ENCODE measurements at places on chromosomes 3 and 15. TPM values are rescaled to one million over a fixed set of nuclear protein-coding genes. Genes with fewer than 3 reads are reported as not detected.

GRCh38 chr15:31434588-31435260 is 108.1 kb downstream of the KLF13 start:
- no peaks in the 10 kb centered on the region for H3K27me3 ChIP-seq
- H3K4me1 ChIP-seq: no peaks in the 10 kb centered on the region
- H3K27ac ChIP-seq: peak overlapping the region; percentile 75
- H3K36me3 ChIP-seq: no peaks in the 10 kb centered on the region
- H3K4me3 ChIP-seq: peak overlapping the region; percentile 22
- DNase-seq: no peak

DNA sequence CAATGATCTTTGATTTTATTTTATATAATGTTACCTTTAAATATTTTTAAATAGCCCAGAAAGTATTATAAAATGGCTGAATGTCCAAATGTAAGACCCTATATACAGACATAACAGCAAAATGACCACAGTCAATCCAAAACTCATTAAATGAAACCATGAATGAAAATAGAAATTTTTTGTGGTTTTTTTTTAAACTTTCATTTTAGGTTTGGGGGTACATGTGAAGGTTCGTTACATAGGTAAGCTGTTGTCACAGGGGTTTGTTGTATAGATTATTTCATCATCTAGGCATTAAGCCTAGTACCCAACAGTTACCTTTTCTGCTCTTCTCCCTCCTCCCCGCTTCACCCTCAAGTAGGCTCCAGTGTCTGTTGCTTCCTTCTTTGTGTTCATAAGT is 108.8 kb downstream of the FAIM start:
- no peak for DNase-seq
- H3K4me3 ChIP-seq: no peak overlapping the region
- H3K27ac ChIP-seq: no peak overlapping the region
- no peaks in the 10 kb centered on the region for H3K4me1 ChIP-seq
- H3K27me3 ChIP-seq: no peaks in the 10 kb centered on the region

Gene RTP4
- 1.0 TPM for total RNA-seq

Gene WNT5A
- total RNA-seq: 0.30 TPM

DNA sequence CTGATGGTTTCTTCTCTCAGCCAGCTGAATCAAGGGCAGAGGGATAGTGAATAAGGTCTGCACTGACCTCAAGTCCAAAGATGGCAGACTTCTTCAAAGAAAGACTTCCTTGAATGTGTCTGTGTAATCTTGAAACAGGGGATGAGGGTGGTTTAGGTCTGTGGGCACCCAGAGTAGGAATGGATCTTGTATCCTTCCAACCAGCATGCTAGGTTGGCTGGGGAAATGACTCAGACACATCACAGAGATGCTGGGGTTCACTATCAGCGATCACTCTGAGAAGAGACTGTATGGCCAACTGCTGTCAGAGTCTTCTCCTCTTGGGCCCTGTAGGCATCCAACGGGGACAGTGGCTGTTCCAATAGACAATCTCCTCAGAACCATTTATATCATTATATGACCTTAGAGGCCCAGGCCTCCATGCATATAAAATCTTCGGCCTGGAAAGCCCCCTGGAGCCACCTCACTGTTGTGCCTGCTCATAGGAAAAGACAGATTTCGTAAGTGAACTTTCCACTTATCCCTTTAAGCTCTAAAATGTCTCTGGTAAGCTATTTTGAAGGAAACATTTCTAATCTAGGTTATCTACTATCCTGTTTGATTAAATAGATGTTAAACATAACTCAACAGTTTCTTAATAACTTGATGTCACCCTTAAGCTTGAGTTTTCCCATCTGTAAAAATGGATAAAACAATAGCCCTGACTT is 58.5 kb downstream of the TIPARP start:
- no peaks in the 10 kb centered on the region for H3K36me3 ChIP-seq
- no peak overlapping the region for H3K27ac ChIP-seq
- H3K27me3 ChIP-seq: no peaks in the 10 kb centered on the region
- H3K4me3 ChIP-seq: no peak overlapping the region
- no peak for DNase-seq
- no peaks in the 10 kb centered on the region for H3K4me1 ChIP-seq

GRCh38 chr3:53026382-53027162 is 19.3 kb downstream of the SFMBT1 start:
- DNase-seq: no peak
- no peaks in the 10 kb centered on the region for H3K4me1 ChIP-seq
- no peak overlapping the region for H3K27ac ChIP-seq

Gene PDZRN3
- 87.2 TPM for total RNA-seq

DNA sequence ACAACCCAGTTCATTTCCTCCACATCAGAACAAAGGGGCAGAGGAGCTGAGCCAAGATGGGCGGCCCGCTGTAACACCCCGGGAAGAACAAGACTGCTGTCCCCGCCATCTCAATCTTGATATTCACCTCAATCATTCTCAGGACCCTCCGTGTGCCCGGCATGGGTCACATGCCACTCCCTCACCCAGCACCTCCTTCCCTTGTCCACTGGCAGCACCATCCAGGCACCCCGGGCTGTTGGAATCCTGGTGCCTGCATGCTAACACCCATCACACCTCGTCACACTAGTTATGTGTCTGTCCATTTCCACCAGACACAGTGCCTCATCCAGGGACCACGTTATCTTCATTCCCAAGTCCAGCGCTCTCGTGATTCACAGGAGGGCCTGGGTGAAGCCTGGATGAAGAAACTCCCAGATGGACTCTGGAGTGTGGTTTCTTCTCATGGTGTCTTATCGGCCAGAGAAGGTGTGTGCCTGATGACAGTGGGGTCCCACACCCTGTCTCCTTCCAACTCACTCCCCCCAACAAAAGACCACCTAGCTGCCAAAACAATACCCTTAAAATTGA is 16.7 kb downstream of the MEGF11 start:
- H3K27me3 ChIP-seq: no peaks in the 10 kb centered on the region
- H3K36me3 ChIP-seq: no peaks in the 10 kb centered on the region

DNA sequence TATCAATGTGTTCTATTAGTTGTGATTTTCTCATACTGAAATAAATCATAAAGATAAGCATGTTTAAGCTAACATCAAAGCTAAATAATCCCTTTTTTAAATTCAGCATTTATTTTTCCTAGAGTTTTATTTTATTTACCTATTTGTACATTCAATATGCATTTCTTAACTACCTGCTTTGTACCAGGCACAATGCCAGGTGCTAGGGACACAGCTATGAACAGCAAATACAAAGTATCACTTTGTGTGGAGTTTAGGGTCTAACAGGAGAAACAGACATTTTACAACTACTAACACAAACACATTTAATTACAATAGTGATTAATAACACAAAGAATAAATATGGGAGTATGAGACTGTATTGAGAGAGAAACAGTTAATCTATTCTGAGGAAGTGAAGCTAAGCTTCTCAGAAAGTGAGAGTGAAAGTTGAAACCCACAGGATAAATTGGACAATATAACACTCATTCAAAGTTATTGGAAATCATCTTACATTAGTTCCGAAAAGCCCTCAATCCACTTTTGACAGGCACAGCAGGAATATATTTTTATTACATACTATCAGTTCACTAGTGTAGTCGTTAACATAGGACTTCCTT is 159.6 kb downstream of the GBE1 start:
- DNase-seq: no peak
- H3K4me3 ChIP-seq: no peak overlapping the region
- no peak overlapping the region for H3K27ac ChIP-seq
- H3K27me3 ChIP-seq: no peaks in the 10 kb centered on the region
- H3K4me1 ChIP-seq: no peaks in the 10 kb centered on the region
- no peaks in the 10 kb centered on the region for H3K36me3 ChIP-seq

GRCh38 chr3:16498130-16498890 is 15.2 kb downstream of the RFTN1 start:
- H3K27ac ChIP-seq: no peak overlapping the region
- no peak overlapping the region for H3K4me3 ChIP-seq
- peaks cover 23% of the 10 kb centered on the region for H3K36me3 ChIP-seq

- H3K4me1 ChIP-seq: no peaks in the 10 kb centered on the region
- H3K36me3 ChIP-seq: no peaks in the 10 kb centered on the region
- no peaks in the 10 kb centered on the region for H3K27me3 ChIP-seq
- H3K4me3 ChIP-seq: no peak overlapping the region
Measured at GRCh38 chr15:60850903-60851302, 372.0 kb upstream of the ICE2 start.

GRCh38 chr3:45321607-45322391 is 66.6 kb upstream of the LARS2 start:
- no peaks in the 10 kb centered on the region for H3K27me3 ChIP-seq
- no peak for DNase-seq
- no peaks in the 10 kb centered on the region for H3K36me3 ChIP-seq
- H3K4me1 ChIP-seq: no peaks in the 10 kb centered on the region
- H3K27ac ChIP-seq: no peak overlapping the region

- peaks cover 27% of the 10 kb centered on the region for H3K4me1 ChIP-seq
- peak overlapping the region; percentile 26 for H3K27ac ChIP-seq
- peak; percentile 84 for DNase-seq
- peak overlapping the region; percentile 39 for H3K4me3 ChIP-seq
Measured at GRCh38 chr3:150371741-150372254, 36.3 kb upstream of the TSC22D2 start.

Gene PSTPIP1
- total RNA-seq: 13.6 TPM

Gene CNTN4
- 85.0 TPM for total RNA-seq

- DNase-seq: no peak
- no peaks in the 10 kb centered on the region for H3K27me3 ChIP-seq
- no peak overlapping the region for H3K27ac ChIP-seq
- H3K36me3 ChIP-seq: no peaks in the 10 kb centered on the region
Measured at GRCh38 chr3:59257506-59257905, 207.7 kb upstream of the CFAP20DC start.

Gene TAGLN3
- not detected for total RNA-seq

Gene LRRC31
- total RNA-seq: not detected

DNA sequence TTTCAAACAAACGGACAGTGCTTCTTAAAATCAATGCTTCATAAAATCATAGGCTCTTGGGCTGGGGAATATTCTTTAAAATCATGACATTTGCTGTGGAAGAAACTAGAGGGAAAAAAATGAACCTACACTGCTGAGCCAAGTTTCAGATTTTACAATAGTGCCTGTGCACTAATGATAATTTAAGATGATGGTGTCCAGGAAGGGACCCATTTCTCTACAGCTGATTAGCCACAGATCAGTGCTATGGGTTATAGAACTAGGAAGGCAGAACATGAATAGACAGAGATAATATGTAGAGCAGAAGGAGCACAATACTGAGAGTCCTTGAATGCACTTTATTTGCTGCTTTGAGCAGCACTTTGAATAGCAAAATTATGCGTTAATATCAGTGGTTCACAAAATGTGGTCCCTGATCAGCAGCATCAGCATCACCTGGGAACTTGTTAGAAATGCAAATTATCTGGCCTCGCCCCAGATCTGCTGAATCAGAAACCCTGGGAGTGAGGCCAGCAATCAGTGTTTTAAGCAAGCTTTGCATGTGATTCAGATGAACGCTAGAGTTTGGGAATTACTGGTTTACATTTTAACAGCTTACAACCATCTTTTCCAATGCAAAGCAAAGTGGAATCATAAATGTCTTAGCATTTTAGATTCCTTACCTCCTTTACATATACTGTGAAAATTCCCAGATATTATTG is 135.8 kb upstream of the ANKRD28 start:
- no peaks in the 10 kb centered on the region for H3K27me3 ChIP-seq
- no peaks in the 10 kb centered on the region for H3K4me1 ChIP-seq
- H3K27ac ChIP-seq: no peak overlapping the region
- no peaks in the 10 kb centered on the region for H3K36me3 ChIP-seq

GRCh38 chr15:40992241-40992741 is 39.0 kb downstream of the CHAC1 start:
- no peak for DNase-seq
- H3K36me3 ChIP-seq: peaks cover 72% of the 10 kb centered on the region
- no peaks in the 10 kb centered on the region for H3K27me3 ChIP-seq
- no peak overlapping the region for H3K27ac ChIP-seq
- no peak overlapping the region for H3K4me3 ChIP-seq

GRCh38 chr3:67015702-67016484 is 17.8 kb downstream of the KBTBD8 start:
- H3K27ac ChIP-seq: no peak overlapping the region
- no peaks in the 10 kb centered on the region for H3K27me3 ChIP-seq
- no peak for DNase-seq
- H3K36me3 ChIP-seq: no peaks in the 10 kb centered on the region

- peaks cover 24% of the 10 kb centered on the region for H3K4me1 ChIP-seq
- no peaks in the 10 kb centered on the region for H3K36me3 ChIP-seq
Measured at GRCh38 chr3:73508330-73508954, 116.3 kb downstream of the PDZRN3 start.

Gene TRPC1
- total RNA-seq: 28.6 TPM

GRCh38 chr3:37725842-37726241 is 135.8 kb upstream of the CTDSPL start:
- H3K36me3 ChIP-seq: no peaks in the 10 kb centered on the region
- H3K4me3 ChIP-seq: no peak overlapping the region
- no peaks in the 10 kb centered on the region for H3K4me1 ChIP-seq
- H3K27ac ChIP-seq: no peak overlapping the region
- no peaks in the 10 kb centered on the region for H3K27me3 ChIP-seq

Gene ATP13A4
- total RNA-seq: 6.3 TPM

GRCh38 chr15:69093127-69093526 is 67.3 kb upstream of the GLCE start:
- no peak for DNase-seq
- no peak overlapping the region for H3K27ac ChIP-seq
- H3K36me3 ChIP-seq: no peaks in the 10 kb centered on the region

DNA sequence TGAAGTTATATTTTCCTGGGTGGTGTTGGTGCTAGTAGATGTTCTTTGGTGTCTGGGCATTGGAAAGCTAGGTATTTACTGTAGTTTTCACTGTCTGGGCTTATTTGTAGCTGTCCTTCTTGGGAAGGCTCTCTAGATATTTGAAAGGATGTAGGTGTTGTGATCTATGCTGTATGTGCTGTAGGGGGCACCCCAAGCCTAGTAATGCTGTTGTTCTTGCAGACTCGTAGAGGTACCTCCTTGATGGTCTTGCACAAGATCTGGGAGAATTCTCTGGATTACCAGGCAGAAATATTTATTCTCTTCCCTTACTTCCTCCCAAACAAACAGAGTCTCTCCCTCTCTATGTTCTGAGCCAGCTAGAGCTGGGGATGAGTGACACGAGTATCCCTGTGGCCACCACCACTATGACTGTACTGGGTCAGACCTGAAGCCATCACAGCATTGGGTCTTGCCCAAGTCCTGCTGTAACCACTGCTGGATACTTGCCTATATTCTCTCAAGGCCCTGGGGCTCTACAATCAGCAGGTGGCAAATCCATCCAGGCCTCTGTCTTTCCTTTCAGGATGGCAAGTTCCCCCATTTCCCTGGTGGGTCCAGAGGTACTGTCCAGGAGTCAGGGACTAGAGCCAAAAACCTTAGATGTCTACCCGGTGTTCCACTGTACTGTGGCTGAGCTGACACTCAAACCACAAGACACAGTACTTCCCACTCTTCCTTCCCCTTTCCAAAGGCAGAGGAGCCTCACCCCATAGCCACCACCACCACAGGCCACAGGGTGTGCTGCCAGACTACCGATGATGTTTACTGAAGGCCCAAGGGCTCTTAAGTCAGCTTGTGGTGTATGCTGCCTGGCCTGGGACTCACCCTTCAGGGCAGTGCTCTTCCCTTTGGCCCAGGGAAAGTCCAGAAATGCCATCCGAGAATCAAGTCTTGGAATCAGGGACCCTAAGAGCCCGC is 195.2 kb upstream of the DPPA4 start:
- H3K4me3 ChIP-seq: no peak overlapping the region
- H3K4me1 ChIP-seq: no peaks in the 10 kb centered on the region
- no peak overlapping the region for H3K27ac ChIP-seq

- no peak overlapping the region for H3K27ac ChIP-seq
- H3K27me3 ChIP-seq: no peaks in the 10 kb centered on the region
- no peak for DNase-seq
- no peak overlapping the region for H3K4me3 ChIP-seq
- no peaks in the 10 kb centered on the region for H3K4me1 ChIP-seq
- H3K36me3 ChIP-seq: no peaks in the 10 kb centered on the region
Measured at GRCh38 chr15:93252780-93253179, 163.8 kb upstream of the RGMA start.

GRCh38 chr15:36400936-36401585 is 178.4 kb upstream of the CDIN1 start:
- H3K36me3 ChIP-seq: no peaks in the 10 kb centered on the region
- H3K27ac ChIP-seq: no peak overlapping the region
- no peak overlapping the region for H3K4me3 ChIP-seq

Gene ACTRT3
- total RNA-seq: 3.9 TPM
